RPMI7951 (cell line): ENCODE measurements at places on chromosomes 3 and 15. TPM values are rescaled to one million over a fixed set of nuclear protein-coding genes. Genes with fewer than 3 reads are reported as not detected.

GRCh38 chr3:105822171-105823123 lies 46.4 kb downstream of the CBLB start:
- no peak for DNase-seq

DNA sequence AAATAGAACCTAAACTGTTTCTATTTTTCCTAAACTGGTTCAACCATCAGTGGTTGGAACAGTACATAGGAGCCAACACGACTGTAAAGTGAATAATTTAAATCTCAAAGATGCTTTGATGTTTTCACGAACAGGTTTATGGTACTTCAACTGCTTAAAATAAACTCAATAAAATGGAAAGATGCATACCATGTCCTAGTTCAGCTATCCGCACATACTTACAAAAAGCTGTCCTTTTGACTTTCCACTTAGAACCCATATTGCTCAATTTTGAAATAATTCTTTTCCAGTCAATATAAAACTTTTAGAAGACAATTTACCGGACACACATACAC lies 902 bp downstream of the CMTM6 start:
- no peak for DNase-seq

- DNase-seq, result peak; percentile 59
Measured at GRCh38 chr3:169218314-169218983, 445.1 kb downstream of the MECOM start.

TTLL13 gene
- not detected in 2 replicates for total RNA-seq
